ENCODE measurements at places on chromosomes 2 and 18. TPM values are rescaled to one million over a fixed set of nuclear protein-coding genes. Genes with fewer than 3 reads are reported as not detected.

The ACP1 gene
- 116 TPM for total RNA-seq

The GREB1L gene
- total RNA-seq: not detected

The TLX2 gene
- total RNA-seq: 0.39 TPM

The CCDC142 gene
- 26.3 TPM for total RNA-seq

The HEATR5B gene
- total RNA-seq: 23.2 TPM

- peak; percentile 47 for ATAC-seq
Observed at GRCh38 chr18:13436576-13436975, 218.0 kb downstream of the LDLRAD4 start.

GRCh38 chr2:17672583-17673317, 80.9 kb downstream of the SMC6 start:
- peak; percentile 94 for ATAC-seq

DNA sequence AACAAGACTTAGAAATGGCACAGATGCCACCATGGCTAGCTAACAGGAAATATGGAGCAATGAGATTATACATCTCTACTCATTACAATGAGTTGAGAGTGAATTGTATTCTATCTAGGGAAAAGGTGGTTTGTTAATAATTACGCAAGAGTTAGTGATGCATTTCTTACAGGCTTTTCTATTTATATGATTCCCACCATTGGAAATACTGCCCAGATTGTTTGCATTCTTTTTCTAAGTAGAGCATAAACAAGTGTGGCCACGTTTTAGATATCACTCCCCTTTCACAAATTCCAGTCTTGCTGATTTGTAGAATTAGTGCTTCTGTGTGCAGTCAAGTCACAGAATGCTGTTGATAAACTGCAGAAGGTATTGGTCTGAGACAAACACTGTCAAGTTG, 56.6 kb downstream of the ZNF804A start:
- ATAC-seq: no peak

- no peak for ATAC-seq
Observed at GRCh38 chr2:118309257-118309945, 221.1 kb downstream of the INSIG2 start.

- ATAC-seq: no peak
Observed at GRCh38 chr2:189880832-189881492, 96.7 kb downstream of the PMS1 start.

- no peak for ATAC-seq
Observed at GRCh38 chr2:104595576-104595975, 258.3 kb upstream of the POU3F3 start.

- no peak for ATAC-seq
Observed at GRCh38 chr2:206204710-206205109, 45.0 kb downstream of the EEF1B2 start.

- ATAC-seq: peak; percentile 89
Observed at GRCh38 chr18:58297198-58297597, 253.2 kb downstream of the NEDD4L start.

DNA sequence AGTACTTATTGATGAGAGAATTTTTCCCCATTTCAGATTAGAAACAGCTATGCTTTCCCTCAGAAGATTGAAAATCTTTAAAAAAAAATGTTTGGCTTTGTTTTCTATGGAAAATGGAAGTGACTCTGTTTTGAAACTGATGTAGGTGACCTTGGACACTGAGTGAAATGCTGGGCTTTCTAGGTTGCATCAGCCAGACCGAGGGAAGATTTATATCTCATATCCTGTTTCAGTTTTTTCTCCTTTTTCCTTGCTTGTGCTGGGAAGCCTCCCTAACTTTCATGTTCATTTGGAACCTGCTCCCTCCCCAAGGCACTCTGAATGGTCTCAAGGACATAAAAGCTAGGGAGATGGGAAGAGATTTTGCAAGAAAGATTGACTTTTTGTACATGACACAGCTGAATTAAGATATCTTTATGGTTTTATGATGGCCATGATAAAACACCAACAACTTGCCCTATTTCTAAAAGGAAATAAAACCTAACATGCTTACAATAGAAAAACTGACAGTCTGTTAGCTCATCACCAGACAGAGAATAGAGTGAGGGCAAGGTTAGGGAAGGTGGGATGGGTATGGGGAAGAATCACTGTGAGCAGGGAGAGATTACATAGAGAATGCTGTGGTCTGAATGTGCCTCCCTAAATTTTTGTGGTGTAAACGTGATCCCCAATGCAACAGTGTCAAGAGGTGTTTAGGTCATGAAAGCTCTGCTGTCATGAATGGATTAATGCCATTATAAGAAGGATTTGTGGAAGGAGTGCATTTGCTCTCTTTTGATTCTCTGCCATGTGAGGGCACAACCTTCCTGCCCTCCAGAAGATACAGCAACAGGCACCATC, 249.7 kb downstream of the TPGS2 start:
- no peak for ATAC-seq

DNA sequence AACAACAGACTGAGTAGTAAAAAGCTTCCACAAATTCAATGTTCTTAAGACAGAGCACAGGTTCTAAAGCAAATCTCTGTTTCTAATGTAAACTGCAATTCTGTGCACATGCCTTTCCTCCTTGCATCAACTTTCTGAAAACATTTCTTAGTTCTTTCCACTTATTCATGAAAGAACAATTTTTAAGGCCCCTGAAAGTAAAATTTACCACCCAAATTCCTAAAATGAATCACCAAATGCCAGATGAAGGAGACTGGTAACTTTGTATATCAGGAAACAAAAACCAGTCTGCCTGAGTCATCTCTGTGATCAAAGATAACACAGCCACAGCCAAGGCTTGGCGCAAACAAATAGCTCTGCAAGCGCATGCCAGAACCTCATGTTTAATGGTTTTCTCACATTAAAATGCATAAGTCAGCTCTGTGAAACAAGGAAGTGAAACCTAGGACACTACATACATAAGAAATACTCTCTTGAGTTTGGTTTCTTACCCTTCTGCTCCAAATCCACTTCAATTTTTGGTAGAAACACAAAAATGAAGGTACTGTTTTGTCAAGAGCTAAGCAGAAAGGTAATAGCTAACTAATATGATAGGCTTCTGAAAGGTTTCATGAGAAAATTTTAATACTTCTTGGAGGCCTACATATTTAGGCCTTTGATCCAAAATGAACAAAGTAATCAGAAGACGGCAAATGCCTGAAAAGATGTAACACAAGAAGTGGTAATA, 169.4 kb downstream of the THADA start:
- peak; percentile 93 for ATAC-seq

DNA sequence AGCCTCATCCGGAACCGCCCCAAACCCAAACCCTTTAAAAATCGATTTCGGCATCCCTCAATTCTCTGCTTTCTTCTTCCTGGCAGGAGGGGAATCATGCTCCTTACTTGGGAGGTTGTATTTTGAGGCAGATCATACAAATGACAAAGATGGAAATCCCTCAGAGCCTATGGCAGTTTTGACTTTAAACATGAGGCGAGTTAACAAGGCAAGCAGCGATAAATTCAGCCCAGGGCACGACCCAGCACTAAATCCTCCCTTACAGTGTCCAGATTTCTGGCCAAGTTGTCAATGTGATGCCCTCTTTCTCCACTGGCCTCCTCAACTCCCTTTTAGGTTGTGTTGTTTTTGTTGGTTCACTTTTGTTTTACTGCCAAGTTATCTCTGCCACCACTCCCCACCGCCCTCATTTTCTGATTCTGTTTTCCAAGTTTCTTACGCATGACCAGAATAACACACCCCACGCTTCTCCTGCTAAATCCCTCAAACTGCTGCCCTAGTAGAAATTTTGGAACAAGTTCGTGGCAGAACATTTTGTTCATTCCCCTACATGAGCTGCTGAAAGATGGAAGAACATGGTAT, 68.3 kb downstream of the CTAGE1 start:
- no peak for ATAC-seq

GRCh38 chr2:36807223-36807886, 110.8 kb downstream of the VIT start:
- no peak for ATAC-seq

DNA sequence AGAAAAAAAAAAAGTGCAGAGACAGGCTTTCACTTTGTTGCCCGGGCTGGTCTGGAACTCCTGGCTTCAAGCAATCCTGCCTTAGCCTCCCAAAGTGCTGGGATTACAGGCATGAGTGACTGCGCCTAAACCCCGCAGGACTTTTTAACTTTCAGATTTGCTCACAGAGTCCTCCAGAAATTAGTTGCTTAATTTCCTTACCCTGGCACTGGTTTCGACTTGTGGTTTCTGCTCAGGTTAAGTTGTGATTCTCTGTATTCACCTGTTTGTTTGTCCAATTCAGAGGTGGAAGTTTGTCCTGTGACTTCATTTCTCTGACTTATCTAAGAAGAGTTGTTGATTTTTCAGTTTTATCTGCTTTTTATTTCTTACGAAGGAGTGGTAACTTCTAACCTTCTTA, 238.1 kb downstream of the TMEM182 start:
- no peak for ATAC-seq

GRCh38 chr2:37507703-37508102, 163.3 kb downstream of the QPCT start:
- ATAC-seq: no peak

- ATAC-seq: no peak
Observed at GRCh38 chr2:15615301-15615920, 23.7 kb downstream of the DDX1 start.

Measured in activated T-helper 17 cell treated with anti-CD3 and anti-CD28 coated beads, Interleukin-2, amount 50 U/mL, for 72 hours (primary cell).